ENCODE measurements at places on chromosomes 7 and 10.

- DNase-seq: no peak
Observed at GRCh38 chr10:16602104-16602775, 80.6 kb upstream of the C1QL3 start.

GRCh38 chr10:21511095-21511570 is 14.3 kb downstream of the SKIDA1 start:
- no peak for DNase-seq

GRCh38 chr10:19970717-19971116 is 154.5 kb downstream of the PLXDC2 start:
- DNase-seq: no peak

GRCh38 chr7:146670532-146670931 is 553.9 kb downstream of the CNTNAP2 start:
- no peak for DNase-seq

DNA sequence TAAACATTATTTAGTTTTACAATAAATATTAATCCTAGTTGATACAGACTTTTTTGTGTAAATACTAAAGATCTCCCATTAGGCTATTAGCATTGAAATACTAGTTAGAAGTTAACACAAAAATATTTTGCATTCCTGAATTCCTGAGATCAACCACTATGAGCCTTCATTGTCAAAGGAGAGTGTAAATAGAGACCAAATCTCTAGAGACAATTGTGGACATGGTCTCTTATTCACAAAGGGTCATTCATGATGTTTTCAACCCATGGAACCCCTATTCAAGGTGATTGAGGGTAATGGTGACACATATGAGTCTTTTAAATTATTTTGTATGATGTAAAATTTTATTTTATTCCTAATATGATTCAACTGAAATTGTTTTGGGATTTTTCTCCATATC is 1454.8 kb upstream of the LRRTM3 start:
- no peak for DNase-seq

DNA sequence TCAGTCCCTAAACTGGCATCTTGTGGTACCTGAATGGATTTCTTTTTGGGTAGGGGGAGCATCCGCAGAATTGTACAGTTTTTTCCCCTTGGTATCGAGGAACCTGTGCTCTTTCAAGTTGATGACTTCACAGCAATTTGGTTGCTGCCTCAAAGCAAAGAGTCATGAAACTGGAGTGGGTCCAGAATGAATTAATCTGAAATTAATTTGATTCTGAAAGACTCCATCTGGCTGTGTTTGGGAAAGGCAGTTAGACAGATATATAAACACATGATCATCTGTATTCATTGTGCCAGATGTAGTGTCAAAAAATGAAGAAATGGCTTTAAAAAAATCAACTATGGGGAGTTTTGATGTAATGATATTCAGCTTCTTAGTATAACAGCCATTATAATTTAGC is 136.1 kb downstream of the CELF2 start:
- DNase-seq: no peak

GRCh38 chr7:115368998-115369397 is 447.1 kb downstream of the MDFIC start:
- DNase-seq: no peak

DNA sequence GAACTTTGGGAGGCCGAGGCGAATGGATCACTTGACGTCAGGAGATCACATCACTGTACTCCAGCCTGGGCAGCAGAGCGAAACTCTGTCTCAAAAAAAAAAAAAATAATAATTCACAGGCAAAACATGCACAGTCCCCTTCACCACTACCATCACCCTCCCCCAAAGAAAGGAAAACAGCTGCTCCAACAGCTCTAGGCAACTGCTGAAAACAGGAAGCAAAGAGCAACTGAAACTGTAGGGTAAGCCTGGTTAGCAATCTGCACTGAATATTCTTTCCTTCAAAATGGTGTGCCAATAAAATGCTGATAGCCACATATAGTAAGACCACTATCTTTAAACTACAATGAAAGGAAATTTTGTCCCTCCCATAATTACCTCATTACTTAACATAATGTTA is 11.8 kb downstream of the NT5C2 start:
- DNase-seq: no peak

GRCh38 chr10:73432646-73433537 is 469 bp downstream of the MSS51 start:
- no peak for DNase-seq

DNA sequence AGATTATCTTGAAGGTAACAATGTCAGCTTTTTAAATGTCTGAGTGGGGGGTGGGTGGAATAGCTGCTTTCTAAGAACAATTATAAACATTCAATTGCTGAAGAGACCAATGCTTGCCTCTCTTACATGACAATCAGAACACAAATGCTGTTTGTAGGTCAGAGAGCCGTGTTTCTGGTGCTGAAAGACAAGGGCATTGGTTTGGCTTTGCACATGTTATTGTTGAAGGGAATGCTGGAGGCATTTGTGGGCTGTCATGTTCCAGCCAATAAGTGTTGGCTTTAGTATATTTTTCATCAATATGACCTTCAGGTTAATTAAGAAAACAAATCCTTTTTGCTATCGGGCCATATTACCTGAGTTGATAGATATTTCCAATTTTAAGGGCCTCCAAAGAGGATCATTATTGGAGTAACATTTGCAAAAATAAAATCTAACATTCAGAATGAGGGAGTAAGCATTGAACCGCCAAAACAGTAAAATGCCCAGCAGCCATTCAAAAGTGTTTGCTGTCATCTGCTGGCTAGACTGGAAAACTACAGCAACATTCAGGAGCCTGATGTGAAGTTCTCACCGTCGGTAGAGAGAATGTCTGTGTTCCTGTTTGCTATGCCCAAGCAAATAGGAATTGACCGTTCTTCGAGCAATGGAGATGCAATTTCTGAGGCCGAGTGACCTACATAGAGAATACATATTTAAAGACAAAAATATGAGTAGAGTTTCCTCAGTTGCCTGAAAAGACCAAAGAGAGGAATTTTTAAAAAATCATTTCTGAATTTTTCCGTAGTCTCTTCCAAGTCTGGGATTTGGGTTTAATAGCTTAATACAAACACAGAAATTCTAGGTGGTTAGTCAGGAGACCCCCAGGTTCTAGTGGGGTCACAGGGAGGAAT is 118.9 kb downstream of the APBB1IP start:
- peak; percentile 15 for DNase-seq

DNA sequence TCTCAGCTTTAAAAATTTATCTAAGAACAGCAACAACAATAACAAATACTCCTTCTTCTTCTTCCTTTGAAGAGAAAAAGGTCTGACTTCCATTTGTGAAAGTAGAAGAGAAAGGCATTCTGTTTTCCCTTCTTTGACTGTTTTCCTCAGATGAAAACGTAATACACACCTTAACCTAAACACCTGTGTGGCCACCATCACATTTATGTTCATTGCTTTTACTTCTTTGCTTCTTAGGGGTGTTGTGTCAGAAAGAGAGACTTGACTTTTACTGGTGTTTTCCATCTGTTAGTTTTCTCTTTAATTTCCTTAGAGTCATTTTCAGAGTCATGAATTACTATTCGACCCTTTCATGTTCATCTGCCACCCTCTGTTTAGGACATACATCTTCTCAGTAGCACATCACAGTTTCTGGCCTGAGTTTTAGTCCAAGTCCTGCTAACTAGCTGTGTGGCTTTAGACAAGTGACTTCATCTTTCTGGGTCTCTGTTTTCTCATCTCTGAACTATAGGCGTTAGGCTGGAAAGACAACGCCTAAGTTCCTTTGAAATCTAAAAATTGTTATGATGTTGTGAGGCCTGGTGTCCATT is 283.8 kb downstream of the GATA3 start:
- DNase-seq: peak; percentile 13

GRCh38 chr7:49817279-49817678 is 43.8 kb downstream of the VWC2 start:
- no peak for DNase-seq

- no peak for DNase-seq
Observed at GRCh38 chr10:85900487-85900886, 466.1 kb downstream of the GRID1 start.

GRCh38 chr10:116614796-116615195 is 6.0 kb upstream of the PNLIPRP2 start:
- no peak for DNase-seq

- no peak for DNase-seq
Observed at GRCh38 chr10:25895856-25896255, 38.2 kb upstream of the MYO3A start.

DNA sequence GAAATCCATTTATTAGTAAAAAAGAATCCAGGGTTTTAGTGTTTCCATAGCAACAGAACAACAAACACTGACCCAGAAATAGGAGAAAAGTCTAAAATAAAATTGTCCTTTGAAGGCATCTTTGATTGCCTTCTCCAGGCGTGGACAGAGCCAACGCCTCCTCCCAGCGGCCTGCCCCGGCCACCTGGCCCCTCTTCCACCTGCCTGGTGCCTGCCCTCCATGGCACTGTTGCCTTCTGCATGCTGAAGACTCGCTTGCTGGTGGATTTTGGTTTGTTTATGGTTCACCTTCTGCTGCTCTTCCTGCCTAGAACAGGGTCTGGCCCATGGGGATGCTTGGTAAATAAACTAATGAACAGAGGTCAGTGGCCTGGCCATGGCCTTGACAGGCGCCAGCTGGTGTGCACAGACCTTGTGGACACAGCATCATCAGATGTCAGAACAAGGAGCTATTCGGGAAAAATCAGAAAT is 107.4 kb downstream of the DYNC2I1 start:
- no peak for DNase-seq

- no peak for DNase-seq
Observed at GRCh38 chr10:35892526-35892925, 250.4 kb upstream of the FZD8 start.

DNA sequence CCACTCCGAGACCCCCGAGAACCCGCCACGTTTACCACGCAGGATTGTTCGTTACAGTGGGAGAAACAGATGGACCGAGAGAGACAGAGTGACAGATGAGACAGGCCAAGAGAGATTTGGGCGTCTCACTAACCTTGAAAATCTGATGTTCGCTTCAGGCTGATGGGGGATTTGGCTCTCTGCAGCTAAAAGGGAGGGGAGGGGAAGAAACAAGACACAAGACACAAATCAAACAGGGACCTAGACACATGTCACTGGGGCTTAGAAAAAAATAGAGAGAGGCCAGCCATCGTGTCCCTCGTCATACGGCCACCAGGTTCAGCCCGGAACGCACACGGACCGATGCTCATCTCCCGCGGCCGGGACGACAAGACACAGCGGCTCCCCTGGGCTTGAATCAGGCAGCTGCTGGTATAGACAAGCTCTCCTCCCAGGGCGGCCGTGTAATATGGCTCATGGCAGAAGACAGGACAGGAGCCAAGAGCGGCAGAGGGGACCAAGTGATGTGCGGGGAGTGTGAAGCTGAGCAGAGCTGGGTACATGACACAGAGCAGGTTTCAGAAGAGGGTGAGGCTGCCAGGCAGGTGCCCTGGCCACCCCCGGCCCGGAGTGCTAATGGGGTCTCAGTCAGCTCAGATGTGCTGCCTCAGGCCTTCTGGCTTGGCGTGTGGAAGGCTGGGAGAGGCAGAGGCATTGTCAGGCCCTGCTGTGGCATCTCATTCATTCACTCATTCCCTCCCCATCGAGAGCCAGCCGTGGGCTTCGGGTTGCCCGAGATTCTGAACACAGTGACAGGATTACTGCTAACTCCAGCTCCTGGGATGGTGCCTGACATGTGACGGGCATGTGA is 88.5 kb upstream of the GNA12 start:
- DNase-seq: no peak

GRCh38 chr7:34849163-34849960 is 187.9 kb downstream of the DPY19L1 start:
- DNase-seq: no peak

DNA sequence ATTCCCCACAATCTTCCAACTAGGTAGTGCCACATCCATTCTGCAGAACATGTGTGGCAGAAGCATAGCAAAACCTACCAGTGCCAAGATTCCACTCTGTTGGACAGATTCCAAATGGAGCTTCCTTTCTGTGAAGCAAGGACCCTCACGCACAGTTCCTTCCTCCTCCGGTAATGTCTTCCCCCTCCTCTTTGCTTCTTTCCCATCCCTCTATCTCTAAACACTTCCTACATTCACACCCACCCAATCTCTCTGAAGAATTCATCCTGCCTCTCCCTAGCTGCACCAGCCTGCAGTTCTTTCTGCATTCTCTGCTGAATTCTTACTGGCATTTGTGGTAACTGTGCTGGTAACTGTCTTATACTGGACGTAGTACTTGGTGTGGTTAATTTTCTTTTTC is 124.9 kb downstream of the RNLS start:
- no peak for DNase-seq

GRCh38 chr7:134287916-134288659 is 28.6 kb downstream of the SLC35B4 start:
- no peak for DNase-seq

Data from activated naive CD4-positive, alpha-beta T cell treated with anti-CD3 and anti-CD28 coated beads, Interleukin-2, amount 50 U/mL, for 72 hours (primary cell).